ENCODE measurements at places on chromosomes 2 and 18.

DNA sequence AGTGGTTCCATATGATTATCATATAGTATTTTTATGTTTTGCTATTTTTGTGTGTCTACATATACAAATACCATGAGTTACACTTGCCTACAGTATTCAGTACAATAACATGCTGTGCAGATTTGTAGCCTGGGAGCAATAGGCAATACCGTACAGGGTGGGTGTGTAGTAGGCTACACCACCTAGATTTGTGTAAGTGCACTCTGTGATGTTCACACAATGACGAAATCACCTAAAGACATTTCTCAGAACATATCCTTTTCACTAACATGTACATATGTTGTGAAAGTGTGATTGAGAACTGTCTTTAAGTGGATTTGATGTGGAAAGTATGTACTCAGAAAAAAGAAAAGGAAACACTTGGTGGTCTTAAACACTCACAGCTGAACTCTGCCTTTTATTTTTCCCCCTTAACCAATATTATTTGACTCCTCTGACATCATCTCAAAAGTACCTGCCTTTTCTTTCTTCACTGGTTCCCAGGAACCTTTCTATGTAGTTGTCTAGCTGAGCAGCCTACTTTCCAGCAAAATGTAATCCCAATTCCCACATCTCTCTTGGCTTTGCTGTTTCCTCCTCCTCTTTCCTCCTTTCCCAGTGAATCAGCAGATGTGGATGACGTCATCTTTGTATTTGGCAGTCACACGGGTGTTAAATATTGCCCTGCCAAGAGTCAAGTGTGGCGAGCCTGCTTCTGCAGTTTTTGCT, 47.7 kb downstream of the OSBPL6 start:
- DNase-seq: no peak

- no peak for DNase-seq
These were observed 606.3 kb downstream of the METTL4 start for GRCh38 chr18:1965016-1965415.

- no peak for DNase-seq
These were observed 46.4 kb downstream of the MTA3 start for GRCh38 chr2:42614838-42615237.

DNA sequence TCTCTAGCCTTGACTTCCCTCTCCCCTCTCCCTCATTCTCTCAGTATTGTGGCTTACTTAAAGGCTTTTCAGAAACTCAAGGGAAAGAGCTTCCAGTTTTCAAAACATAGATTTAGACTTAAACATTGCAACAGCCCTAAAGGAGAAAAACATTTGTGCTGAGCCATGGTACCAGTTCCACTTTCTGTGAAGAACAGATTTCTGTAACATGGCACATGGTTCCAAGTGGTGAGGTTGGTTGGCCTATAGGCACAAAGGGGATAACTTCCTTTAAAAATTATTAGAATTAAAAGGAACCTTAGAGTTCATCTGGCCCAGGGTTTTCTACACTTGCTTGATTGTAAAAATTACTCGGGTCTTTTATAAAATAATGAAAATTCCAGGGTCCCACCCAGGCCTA, 138.6 kb upstream of the CDCA7 start:
- no peak for DNase-seq

DNA sequence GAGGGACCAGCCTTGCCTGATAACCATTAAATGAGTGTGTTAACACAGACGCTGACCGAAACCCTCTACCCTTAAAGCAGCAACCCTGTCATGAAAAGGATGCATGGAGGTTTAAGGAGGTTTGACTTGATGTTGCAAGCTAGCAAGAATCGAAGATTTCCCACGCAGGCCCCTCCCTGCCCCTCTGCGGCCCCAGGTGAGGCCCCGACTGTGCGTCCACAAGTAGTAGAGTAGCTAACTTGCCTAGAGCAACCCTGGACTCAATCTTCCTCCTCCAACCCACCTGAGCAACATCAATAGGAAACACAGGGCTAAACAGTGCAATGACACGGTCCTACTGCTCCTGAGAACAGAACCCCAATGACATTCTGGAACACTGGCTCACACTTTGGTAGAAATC, 150.1 kb downstream of the COL4A4 start:
- no peak for DNase-seq

- no peak for DNase-seq
These were observed 764.9 kb upstream of the FANCL start for GRCh38 chr2:59005836-59006615.

- DNase-seq: no peak
These were observed 87.1 kb downstream of the FBXO15 start for GRCh38 chr18:74060579-74060978.

All from activated CD4-positive, alpha-beta memory T cell treated with anti-CD3 and anti-CD28 coated beads for 36 hours (primary cell).